ENCODE measurements at places on chromosomes 5 and 9.

GRCh38 chr5:33795496-33795895, 96.3 kb downstream of the ADAMTS12 start:
- DNase-seq, result no peak

DNA sequence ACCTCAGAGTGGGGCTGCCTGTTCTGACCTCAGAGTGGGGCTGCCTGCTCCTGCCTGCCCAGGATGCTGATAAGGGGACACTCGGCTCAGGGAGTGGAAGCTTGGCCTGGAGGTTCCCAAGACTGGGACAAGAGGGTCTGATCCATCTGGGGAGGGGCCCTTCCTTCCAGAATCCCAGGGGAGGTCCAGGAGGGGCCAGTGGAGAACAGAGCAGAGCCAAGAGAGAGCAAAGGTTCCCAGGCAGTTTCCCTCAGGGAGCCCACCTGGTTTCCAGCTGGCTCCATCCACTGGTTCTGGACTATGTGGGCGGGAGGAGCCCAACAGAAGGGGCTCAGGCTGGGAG, 49.1 kb upstream of the RNU6ATAC start:
- DNase-seq, result no peak

- DNase-seq, result peak; percentile 83
These were observed 78.9 kb downstream of the SEMA4D start for GRCh38 chr9:89418882-89419640.

GRCh38 chr9:14352503-14352902, 38.6 kb upstream of the NFIB start:
- DNase-seq, result no peak

DNA sequence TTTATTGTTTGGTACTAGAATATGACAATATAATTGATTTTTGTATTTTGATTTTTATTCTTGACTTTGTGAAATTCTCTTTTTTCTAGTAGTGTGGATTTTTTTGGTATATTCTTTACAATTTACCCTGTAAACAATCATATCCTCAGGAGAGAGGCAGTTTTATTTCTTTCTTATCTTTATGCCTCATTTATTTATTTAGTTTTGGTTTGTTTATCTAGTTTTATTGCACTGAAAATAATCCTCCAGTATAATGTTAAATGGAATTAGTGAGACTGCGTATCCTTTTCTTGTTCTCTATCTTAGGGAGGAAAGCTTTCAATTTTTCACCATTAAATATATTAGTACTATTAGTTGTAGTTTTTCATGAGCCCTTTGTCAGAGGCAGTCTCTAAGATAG, 109.4 kb downstream of the MACROH2A1 start:
- DNase-seq, result no peak
